ENCODE measurements at places on chromosomes 7 and 10. TPM values are rescaled to one million over a fixed set of nuclear protein-coding genes. Genes with fewer than 3 reads are reported as not detected.

ZNF117 gene
- total RNA-seq: 42.0 TPM

PRPF18 gene
- total RNA-seq: 19.7 TPM

ZCWPW1 gene
- total RNA-seq: 2.2 TPM

CDHR3 gene
- total RNA-seq: 10.6 TPM

VSIR gene
- 86.1 TPM for total RNA-seq

CLDN4 gene
- total RNA-seq: 1.6 TPM

AVPI1 gene
- total RNA-seq: 0.67 TPM

HKDC1 gene
- total RNA-seq: 0.31 TPM

USP54 gene
- 267 TPM for total RNA-seq

LRRC27 gene
- 11.1 TPM for total RNA-seq

CALY gene
- total RNA-seq: not detected

ZC3HAV1 gene
- total RNA-seq: 50.7 TPM

SDK1 gene
- 4.3 TPM for total RNA-seq

PRSS1 gene
- total RNA-seq: 0.82 TPM

SPAG6 gene
- total RNA-seq: 0.46 TPM

PALD1 gene
- total RNA-seq: 166 TPM

SMKR1 gene
- not detected for total RNA-seq

MYL7 gene
- total RNA-seq: 0.82 TPM

C10orf143 gene
- total RNA-seq: 3.4 TPM

OR13A1 gene
- not detected for total RNA-seq

PHYHIPL gene
- total RNA-seq: 0.69 TPM

CTAGE8 gene
- 0.80 TPM for total RNA-seq

AKR1C8 gene
- not detected for total RNA-seq

ENTPD1 gene
- total RNA-seq: 102 TPM

RHBDD2 gene
- 50.7 TPM for total RNA-seq

PAX2 gene
- total RNA-seq: 17.4 TPM

ITGA8 gene
- 0.51 TPM for total RNA-seq

CYP3A7 gene
- 0.18 TPM for total RNA-seq

THSD7A gene
- 28.7 TPM for total RNA-seq

TBC1D12 gene
- total RNA-seq: 9.3 TPM

HOXA3 gene
- total RNA-seq: 0.13 TPM

CHST15 gene
- 148 TPM for total RNA-seq

CH25H gene
- total RNA-seq: 10.0 TPM

ASB10 gene
- not detected for total RNA-seq

HMX2 gene
- not detected for total RNA-seq

KDM7A gene
- 14.8 TPM for total RNA-seq

GJC3 gene
- total RNA-seq: 1.8 TPM

TCAF2 gene
- 0.38 TPM for total RNA-seq

ASIC3 gene
- 3.4 TPM for total RNA-seq

METTL27 gene
- total RNA-seq: 6.1 TPM

PILRA gene
- total RNA-seq: 4.2 TPM

TMEM178B gene
- total RNA-seq: 0.28 TPM

SLC25A13 gene
- 69.6 TPM for total RNA-seq

OPN1SW gene
- not detected for total RNA-seq

CRYGN gene
- not detected for total RNA-seq

TRAPPC14 gene
- 30.2 TPM for total RNA-seq

CCL26 gene
- 0.59 TPM for total RNA-seq

LFNG gene
- total RNA-seq: 83.5 TPM

NXPH1 gene
- not detected for total RNA-seq

Data from endothelial cell (in vitro differentiated cells).